ENCODE measurements at places on chromosomes 6 and 20.

DNA sequence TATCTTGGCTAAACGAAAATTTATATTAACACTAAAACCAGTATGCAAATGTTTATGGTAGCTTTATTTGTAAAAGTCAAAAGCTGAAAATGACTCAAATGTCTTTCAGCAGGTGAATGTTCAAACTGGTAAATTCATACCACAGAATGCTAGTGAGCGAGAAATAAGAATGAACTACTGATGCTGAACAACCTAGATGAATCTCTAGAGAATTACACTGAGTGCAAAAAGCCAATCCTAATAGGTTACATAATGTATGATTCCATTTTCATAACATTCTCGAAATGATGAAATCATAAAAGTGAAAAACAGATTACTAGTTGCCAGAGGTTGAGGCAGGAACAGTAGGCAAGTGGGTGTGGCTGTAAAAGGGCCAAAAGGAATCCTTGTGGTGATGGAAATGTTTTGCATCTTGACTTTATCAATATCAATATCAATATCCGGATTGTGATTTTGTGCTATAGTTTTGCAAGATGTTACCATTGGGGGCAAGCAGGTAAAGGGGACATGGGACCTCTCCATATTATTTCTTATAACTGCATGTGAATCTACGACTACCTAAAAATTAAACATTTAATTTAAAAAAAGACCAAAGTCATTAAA lies 26.1 kb downstream of the ZNF311 start:
- no peak for DNase-seq

DNA sequence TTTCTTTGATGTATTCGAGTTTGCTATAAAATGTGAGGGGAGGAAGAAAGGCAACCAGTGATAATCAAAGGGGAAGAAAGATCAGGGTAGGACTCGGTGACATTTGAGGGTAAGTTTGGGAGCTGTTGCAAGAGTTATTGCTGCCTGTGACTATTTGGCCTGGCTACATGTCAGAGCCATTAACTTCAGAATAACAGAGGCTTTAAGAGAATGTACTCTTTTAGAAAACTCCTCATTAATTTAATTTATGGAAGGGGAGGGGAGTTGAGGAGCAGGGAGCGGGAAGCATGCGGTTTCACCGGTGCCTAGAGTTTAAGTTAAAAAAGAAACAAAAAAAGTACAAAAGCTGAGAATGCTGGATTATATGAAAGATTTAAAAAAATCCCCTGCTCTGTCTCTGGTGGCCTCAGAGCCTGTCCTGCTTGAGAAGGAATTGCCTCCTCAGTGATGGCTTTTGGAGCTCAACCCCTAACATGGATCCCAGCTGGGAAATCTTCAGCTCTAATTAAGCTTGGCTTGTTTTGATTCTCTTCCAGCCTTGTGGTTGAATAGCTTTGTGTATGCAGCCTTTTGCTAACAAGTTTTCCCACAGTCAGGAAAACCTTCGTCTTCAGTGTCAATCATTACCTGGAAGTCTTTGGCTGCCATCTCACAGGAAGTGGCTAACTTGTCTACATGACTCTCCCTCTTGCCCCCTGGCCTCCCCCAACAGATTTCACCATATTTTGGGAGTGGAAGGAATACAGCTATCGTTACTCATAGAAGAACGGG lies 238.2 kb downstream of the SOX4 start:
- DNase-seq, result no peak

- no peak for DNase-seq
Observed at GRCh38 chr6:105600336-105601260, 197.7 kb upstream of the PREP start.

DNA sequence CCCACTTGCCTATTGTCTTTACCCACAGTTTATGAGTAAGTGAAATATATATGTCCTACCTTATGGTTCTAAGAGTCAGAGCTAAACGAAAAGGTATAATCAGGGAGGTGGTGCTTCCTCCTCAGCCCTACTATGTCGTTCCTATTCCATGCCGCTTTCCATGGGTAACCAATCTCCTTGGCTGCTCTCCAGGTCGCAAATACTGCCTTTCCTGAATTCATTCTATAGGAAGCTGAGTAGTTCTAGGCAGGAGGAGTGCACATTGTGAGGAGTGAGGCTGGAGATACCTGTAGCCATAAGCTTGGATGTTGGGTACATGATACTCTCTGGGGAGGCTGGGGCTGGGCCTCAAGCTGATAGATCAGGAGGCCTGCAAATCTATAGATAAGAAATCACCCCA lies 5.8 kb downstream of the IL20RA start:
- no peak for DNase-seq

GRCh38 chr6:10383331-10384090 lies 31.4 kb downstream of the TFAP2A start:
- DNase-seq, result peak; percentile 86

- DNase-seq, result no peak
Observed at GRCh38 chr20:18669241-18670019, 81.6 kb downstream of the DTD1 start.

DNA sequence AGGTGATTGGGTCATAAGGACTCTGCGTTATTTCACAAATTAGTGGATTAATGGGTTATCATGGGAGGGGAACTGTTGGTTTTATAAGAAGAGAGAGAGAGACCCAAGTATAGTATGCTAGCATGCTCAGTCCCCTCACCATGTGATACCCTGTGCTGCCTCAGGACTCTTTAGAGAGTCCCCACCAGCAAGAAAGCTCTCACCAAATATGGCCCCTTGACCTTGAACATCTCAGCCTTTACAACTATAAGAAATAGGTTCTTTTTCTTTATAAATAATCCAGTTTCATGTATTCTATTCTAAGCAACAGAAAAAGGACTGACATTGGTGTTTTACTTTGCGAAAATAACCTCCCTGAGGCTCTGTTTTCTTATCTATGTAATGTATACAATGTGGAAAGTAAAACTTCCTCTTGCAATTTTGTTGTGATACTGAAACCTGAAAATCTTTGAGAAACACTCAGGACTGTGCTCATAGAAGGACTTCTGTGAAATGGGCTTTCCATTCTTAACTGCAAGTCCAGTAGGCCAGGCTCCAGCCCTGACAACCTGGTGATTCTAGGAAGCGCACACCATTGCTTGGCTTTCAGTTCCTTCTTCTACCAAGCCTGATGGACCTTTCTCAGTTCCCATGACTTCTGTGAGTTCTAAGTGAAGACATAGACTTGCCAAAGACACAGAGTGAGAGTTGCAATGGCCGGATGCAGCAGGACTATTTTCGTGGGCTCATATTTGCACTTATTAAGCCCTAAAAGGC lies 21.9 kb downstream of the SIRPD start:
- no peak for DNase-seq

DNA sequence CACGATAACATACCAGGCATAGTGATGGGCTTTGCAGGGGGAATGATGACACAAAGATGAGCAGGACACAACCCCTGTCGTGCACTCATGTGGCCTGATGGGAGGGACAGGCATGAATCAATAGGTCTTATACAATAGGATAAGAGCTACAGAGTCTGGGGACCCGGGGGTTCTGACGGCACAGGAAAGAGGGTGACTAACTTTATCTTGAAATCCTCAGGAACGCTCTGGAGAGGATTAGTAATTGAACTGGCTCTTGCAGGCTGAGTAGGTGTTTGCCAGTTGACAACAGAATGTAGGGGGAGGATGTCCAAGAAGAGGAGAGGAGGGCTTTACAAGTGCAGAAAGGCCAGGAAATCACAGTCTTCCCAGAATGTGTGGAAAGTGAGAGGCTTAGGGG lies 219.9 kb upstream of the ECI2 start:
- peak; percentile 58 for DNase-seq

DNA sequence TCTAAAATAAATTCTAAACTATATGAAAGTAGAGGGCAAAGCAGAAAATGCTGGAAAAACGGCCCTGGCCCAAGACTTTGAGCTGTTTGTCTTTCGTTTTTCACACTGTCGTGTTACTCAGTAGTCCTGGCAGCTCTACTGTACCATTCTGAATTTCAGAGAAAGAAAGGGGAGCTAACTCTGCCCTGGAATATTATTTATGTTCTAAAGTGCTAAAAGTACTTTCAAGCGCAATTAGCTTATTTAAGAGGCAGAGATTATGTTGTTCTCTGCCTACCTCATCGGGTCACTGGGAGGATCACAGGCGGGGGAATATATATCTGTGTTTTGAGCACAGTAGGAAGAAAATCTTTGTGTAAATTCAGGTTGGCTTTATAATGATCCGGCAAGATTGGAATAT lies 152.4 kb upstream of the QKI start:
- no peak for DNase-seq

GRCh38 chr6:2061880-2062279 lies 183.5 kb downstream of the GMDS start:
- no peak for DNase-seq

GRCh38 chr6:13629459-13630116 lies 14.5 kb downstream of the NOL7 start:
- DNase-seq, result no peak

DNA sequence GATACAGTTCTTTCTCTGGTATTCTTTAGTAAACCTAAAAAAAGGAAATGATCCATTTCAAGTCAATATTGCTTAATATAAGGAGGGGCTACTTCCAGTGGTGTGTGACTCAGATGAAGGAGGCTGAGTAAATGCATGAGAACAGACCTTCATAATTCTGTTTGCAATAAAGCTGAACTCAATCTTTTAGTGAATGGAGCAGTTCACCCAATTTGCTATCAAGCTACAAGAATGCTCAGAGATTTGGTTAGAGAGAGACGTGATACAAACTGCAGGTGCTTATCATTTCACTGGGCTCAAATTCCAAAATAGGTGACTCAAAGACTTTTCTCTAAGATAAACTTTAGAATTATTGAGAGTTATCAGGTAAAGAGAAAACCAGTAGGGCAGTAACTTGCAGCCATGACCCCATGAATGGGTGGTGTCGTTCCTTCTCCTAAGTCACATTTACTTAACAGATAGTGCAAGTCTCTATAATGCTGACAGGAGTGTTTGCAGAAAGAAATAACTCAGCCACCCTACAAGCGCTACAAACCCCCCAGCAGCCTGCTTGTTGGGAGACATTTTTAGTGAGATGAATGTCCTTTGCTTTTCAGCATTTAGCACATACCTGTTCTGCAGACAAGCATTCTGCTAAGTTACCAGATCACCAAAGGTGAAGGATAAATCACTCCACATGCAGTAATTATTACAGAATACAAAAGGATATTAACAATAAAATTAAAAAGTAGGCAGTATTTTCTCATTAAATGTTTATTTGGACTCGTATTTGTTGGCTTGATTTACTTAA lies 16.4 kb upstream of the BLOC1S5 start:
- DNase-seq, result no peak

DNA sequence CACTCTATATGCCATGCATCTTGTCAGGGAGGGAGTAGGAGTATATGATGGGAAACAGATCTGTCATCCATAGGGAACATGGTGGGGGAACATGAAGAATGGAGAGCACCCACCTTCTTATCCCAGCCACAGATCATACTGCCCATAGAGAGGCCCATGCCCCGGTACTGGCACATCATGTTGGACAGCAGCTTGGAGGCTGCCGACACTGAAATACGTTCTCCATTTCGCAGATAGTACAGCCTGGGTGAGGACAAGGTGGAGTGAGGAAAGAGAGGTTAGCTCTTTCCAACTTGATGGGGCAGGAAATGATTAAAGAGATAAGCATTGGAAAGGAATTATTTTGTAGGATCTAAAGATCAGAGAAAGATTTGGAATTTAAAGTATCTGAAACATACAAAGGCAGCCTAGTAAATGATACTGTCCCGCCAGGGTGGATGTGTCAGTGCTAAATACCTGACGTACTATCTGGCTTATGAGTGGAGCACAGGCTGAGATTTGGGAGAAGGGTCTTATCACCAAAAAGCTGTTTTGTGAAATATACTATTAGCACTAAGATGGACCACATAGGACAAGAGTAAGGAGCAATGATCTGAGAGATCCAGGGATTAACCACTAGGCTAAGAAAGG lies 1.7 kb downstream of the PSMB8 start:
- DNase-seq, result no peak

Measured in MG63 (cell line).